ENCODE measurements at places on chromosomes 6 and 20.

- no peak for DNase-seq
Observed at GRCh38 chr6:114276783-114277182, 66.0 kb downstream of the HS3ST5 start.

- no peak for DNase-seq
Observed at GRCh38 chr6:25946631-25947030, 16.0 kb upstream of the TRIM38 start.

DNA sequence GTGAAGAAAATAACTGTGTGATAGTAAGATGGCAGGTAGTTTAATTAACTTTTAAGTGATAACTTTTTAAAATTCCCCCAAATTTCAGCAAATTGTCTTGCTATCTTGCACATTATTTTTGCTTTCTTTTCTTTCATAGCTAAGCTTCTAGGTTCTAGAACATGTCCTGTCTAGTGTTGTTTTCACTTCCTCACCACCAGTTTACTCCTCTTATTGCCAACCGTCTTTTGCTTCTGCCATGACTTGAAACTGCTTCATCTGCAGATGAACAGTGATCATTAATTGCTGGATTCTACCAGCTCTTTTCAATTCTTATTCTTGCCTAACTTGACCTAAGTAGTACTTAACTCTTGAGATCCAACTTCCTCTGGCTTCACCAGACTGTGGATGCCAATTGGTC lies 137.8 kb downstream of the CENPW start:
- DNase-seq = no peak

GRCh38 chr6:111173946-111174345 lies 86.6 kb downstream of the SLC16A10 start:
- DNase-seq = no peak

- no peak for DNase-seq
Observed at GRCh38 chr6:33547499-33547898, 32.6 kb downstream of the BAK1 start.

DNA sequence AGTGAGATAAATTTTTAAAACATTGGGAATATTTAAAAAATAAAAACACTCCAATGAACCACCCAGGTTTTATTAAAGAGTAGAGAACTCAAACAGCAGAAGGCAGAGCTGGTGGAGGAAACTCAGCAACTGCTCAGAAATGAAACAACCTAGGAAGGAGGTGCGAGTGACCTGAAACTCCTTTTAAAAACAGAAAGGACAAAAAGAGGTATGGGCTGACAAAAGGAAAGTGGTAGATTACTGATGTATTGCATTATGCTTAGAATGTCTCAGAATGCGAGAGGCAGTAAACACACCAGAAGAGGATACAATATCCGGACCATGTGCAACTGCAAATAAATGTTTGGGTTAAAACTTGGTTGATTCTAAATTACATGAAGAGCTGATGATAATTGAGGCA lies 97.6 kb downstream of the ESR1 start:
- DNase-seq = no peak

- DNase-seq = no peak
Observed at GRCh38 chr6:1066449-1067090, 245.3 kb upstream of the FOXQ1 start.

DNA sequence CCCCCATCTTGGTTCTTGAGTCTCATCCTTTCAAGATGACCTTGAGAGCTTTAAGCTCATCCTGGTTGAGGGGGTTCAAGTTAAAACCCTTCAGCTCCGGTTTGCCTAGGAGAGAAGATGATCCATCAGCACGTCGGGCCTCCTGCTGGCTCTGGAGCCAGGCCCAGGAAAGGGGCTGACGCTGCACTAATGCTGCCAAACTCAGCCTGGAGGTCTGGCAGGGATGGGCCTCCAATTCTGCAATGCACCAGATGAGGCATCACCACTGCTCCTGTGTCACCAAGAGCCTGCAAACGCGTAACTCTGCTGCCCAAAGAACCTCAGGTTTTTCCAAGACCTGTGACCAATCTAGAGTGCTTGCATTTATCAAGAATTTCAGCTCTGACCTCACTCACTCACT lies 6.1 kb downstream of the PDRG1 start:
- DNase-seq = no peak

- no peak for DNase-seq
Observed at GRCh38 chr6:123997223-123997622, 193.6 kb downstream of the NKAIN2 start.

DNA sequence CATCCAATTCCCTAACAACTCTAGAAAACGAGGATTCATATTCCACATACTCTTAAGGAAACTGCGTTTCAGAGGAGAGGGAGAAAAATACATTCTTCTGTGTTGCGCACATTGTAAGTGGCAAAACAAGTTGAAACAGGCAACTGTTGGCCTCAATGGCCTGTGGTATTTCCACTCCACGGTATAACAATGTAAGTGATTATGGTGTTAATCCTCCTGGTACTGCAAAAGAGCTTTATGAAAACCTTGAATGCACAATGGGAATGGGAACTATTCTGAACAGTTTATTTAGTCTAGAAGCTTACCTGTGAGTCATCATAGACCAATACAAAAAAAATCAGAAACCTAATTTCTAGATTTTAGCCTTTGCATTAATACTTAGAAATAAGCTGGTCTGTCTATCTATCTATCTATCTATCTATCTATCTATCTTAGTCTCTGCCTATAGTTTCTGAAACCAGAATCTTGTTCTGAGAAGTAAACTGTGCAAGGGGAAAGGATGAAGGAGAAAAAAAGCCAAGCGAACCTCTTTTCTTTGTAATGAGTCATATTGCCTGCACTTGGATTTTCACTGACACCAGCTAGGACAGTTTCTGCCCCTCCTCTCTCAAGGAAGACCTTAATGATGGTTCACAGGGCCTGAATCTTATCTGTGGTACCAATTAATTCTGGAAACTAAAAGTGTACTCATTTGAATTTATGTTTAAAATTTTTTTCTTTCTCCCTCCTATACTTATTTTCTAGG lies 101.5 kb downstream of the RNF144B start:
- DNase-seq = no peak

GRCh38 chr6:4723383-4723782 lies 52.8 kb upstream of the CDYL start:
- DNase-seq = no peak

- no peak for DNase-seq
Observed at GRCh38 chr6:2384528-2384927, 139.1 kb upstream of the GMDS start.

- no peak for DNase-seq
Observed at GRCh38 chr20:46999801-47000465, 105.3 kb downstream of the EYA2 start.

- no peak for DNase-seq
Observed at GRCh38 chr20:36885356-36885755, 9.4 kb downstream of the TLDC2 start.

- DNase-seq = no peak
Observed at GRCh38 chr6:65170273-65170672, 536.8 kb downstream of the EYS start.

DNA sequence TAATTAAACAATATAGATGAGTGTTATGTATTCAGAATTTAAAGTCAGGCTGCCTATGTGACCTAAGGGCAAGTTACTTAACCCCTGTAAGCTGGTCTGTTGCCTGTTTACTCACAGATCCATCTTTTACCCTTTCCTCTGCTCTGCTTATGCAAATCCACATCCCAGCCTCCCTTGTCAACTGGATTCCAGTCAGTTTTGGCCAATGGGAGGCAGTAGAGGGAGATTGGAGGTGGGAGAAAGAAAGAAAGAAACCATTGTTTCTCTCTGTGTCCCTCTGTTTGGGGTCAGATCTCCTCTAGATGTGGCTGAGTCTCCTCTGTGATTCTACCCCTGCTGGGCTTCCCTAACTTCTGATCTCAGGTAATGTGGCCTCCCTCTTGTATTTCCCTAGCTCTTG lies 266.8 kb upstream of the PLN start:
- no peak for DNase-seq

- peak; percentile 70 for DNase-seq
Observed at GRCh38 chr20:1324598-1325172, 4.3 kb downstream of the SDCBP2 start.

DNA sequence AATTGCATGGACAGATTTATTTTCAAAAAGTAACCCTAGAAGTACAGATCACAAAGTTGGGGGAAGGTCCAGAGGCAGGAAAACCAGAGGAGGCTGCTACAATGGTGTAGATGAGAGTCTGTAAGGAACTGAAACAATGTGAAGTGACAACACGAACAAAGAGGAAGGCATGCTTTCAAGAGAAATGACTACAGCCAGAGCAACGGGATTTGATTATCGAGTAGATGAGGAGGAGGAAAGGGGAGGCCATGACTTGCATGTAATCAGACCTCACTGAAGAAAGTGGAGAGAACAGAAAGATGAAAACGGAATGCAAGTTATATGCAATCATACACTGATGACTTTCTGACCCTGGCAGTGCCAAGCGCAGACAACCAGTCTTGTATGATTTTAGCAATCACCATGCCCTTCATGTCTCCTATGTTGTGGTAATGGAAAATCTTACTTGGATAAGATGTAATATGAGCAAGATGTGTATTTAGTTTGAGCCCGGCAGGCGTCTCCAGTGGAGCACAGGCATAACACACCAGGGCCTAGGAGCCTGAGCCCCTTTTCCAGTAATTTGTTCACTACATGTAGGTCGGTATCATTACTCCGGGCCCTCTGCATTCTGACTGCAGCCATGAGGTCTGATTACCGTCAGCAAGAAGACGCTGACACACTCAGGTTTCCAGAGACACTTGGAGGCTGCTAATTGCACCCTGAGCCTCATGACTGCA lies 34.0 kb upstream of the FAM83C start:
- DNase-seq = no peak

DNA sequence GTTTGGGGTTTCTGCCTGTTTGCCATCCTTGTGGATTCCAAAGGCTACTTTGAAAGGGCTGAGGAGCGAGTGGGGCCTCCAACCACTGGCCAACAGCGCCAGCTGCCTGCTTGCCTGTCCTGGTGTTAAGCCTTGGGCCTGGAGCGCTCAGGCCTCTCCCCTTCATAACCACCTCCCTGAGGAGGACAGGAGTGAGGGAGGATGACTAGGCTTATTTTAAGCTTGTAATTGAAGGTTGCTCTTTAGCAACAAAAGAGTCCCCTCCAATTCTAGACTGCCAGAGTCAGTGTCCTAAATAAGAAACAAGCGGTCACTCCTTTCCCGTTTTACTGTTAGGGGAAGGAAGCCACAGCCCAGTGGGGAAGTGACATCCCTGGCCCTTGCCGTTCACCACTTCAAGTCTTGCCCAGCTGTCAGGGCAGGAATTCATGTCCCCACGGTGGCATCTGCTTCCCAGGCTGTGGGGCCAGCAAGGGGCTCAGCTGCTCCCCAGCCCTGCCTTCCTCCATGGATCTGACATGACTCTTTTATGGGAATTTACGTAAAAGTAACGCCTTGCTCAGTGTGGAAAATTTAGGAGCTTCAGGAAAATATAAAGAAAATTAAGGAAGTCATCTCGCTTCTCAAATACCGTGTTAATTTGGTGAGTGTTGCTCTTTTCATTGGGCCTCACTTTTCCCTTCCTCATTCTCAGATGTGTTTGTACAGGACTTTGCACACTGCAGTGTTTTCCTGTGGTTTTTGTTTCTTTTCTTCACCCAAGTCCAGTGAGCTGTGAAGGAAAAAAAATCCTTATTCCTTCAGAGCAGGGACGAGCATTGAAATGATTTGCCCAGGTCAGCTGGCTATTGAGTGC lies 57.8 kb downstream of the SSR1 start:
- no peak for DNase-seq

GRCh38 chr6:42095776-42096541 lies 45.6 kb downstream of the TAF8 start:
- DNase-seq = no peak

DNA sequence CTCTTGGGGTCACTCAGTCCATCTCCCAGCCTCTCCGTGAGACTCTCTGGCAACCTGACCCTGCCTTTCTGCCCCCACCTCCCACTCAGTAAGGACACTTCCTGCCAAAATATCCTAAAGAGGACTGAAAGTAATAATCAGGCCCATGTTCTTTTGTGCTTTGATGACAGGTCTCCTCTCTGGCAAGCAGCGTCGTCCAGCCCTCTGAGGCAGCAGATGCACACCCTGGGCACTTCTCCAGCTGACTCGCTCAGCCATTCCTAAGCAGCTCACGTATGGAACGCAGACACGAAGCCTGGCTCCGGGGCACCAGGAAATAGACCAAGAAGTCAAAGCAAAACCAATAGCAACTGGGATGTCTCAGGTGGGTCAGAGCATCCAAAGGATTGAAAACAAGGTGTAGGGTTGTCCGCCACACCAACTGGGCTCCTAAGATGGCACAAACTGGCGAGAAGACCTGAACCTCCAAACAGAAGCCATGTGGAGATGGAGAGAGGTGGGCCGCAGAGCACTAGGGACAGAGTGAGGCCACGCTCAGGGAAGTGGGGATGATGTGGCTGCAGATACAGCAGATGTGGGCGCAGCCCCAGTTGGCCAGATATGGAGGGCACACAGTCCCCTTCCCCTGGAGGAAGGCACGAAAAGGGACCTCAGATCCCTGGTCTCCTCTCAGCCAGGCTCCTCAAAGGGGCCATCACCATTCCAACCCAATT lies 99.3 kb downstream of the PRND start:
- peak; percentile 90 for DNase-seq

DNA sequence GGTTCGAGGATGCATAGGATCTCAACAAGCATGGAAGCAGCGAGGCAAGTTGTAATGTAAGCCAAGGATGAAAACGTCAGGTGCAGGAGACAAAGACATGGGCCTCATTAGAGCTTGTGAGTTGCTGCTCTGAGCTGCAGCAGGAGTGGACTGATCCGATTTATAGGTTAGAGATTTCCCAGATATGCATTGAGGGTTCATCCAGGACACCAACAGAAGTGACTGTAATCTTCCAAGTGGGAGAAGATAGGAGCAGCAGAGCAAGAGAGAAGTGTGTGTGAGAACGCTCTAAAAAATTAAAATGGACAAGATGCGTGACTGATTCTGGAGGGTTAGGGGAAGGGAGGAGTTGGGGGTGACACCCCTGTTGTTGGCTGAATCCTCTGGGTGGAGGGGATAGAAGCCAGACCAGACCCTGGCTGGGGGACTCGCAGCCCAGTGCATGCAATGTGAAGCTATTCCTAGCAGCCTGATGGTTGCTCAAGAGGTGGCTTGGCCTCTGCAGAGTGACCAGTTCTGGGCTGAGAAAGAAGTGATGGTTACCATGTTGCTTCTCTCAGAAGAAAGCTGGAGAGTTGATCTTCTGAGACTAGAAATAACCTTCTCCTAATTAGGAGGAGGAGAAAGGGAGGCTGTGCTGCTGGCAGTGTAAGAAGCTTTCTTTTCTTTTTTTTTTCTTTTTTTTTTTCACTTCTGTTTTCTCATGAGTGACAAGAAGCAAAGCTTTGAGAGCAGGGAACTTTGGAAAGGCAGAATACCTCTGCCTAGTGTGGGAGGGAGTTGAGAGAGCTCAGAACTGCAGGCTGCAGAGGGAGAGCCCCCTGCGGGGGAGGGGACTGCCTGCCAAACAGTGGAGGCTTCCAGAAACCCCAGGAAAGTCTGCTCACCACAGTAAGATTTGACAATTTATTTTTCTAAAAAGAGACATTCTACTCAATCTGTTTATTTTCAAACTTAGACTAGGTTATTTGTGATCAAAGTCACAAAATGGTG lies 116.9 kb downstream of the SLX4IP start:
- no peak for DNase-seq

Data from fibroblast of the aortic adventitia (primary cell).